NCI-H774 (cell line): ENCODE measurements at places on chromosomes 4 and X.

GRCh38 chr4:23194751-23195150 is 502.0 kb downstream of the GBA3 start:
- no peak for DNase-seq

GRCh38 chr4:148787285-148787684 is 345.1 kb upstream of the NR3C2 start:
- no peak for DNase-seq

GRCh38 chr4:53906606-53907190 is 157.7 kb downstream of the CHIC2 start:
- no peak for DNase-seq

DNA sequence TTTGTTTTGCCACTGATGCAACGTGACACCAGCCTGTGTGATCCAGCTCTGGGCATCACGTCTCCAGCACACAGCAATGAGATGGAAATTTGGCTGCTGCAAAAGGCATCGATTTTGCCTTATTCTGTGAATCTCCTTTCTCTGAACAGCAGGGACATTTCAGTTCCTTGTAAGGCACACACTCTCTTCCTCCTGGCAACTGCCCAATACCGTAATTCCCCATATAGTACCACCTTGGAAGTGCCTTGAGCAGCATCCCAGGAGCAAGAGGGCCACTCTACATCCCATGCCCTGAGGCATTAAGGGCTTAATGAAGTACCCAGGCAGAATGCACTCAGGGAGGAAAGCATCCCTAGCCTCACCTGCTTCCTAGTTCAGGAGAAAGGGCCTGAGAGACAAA is 10.5 kb upstream of the MAMLD1 start:
- no peak for DNase-seq

DNA sequence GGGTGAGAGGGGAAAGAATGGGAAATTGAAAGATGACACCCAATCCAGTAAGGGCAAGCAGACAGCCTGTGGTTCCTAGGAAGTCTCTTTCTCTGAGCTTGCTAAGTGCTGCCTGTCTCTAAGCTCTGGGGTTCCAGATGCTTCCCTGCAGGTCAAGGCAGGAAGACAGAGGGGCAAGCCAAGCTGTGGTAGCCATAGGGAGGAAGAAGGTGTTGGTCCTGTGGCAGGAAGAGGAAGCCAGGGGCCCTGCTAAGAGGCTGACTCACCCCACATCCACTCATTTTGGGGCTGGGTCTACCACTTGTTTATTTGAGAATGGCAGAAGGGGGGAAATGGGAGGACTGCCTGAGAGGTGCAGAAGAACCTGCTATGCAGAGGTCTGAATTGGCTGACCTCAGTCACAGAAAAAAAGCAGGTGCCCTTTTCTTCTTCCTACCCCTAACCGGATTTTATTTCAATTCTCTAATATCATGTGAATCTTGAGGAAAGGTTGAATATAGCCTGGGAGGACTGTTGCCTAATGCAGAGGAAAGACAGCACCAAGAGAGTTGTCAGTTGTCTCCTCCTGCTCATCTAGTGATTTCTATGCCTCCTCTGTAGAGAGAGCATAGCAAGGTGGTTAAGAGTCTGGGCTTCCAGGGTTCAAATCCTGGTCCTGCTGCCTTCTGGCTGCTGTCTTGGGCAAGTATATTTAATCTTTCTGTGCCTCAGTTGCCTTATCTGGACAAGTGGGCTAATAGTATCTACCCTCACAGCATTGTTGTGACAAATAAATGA is 27.4 kb downstream of the HOPX start:
- DNase-seq, result no peak

GRCh38 chr4:145886871-145887240 is 51.8 kb downstream of the ZNF827 start:
- no peak for DNase-seq

- DNase-seq, result no peak
Observed at GRCh38 chr4:24683116-24683515, 98.8 kb upstream of the DHX15 start.

GRCh38 chr4:87087015-87087414 is 133.4 kb downstream of the KLHL8 start:
- DNase-seq, result no peak

DNA sequence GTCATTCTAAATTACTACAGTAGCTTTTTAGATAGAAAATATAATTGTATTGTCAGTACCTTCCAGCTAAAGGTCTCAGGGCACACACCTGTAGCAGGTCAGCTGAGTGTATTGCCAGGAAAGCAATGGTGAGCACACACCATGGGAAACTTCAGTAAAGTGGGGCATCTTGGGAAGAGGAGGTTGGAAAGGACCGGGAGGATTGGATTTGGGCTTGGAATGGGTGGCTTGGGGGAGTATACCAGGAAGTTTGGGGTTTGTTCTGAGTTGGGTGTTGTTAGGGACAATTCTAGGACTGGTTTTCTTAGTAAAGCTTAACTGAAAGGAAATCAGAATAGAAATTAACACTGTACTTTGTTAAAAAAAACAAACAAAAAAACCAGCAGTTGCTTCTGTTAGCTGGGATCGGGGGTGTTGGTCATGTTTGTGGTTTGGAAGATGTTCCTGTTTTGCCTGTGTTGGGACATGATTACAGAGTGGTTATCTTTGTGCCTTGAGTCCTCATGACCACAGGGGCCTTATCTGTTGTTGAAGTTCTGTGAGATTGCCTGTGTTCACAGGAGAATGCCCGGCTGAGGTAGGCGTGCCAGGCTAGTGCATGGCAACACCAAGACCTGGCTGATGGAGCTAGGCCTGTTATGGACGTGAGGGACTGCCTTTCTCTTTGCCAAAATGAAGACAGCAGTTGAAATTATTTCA is 35.1 kb downstream of the PRIMPOL start:
- DNase-seq, result no peak

DNA sequence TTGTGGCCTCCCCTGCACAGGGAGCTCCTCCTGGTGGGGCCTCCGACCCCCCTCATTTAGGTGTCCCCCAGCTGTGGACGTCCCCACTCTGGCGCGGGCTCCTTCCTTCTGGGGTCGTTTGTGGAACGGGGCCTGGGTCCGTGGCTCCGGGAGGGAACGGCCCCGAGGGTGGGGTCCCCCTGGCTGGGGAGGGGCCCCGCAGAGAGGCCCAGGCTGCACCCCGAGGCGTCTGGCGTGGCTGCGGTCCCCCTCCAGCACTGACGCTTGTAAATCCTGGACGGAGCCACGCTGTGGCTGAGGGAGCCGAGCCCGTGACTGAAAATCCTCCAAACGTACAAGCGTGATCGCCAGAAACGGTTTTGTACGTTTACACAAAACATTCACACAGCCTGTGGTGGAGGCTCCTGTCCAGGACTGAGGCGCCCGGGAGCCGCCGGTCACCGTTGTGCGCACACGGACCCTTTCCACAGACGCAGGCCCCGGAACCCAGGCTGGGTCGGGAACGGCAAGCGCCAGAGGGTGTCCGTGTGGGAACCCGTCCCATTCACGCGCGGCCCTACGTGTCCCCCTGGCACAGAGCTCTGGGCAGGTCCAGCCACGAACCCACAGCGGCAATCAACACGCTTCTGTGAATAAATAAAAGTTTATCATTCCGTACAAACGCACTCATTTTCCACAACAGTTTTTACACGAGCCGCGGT is 15.2 kb upstream of the GTPBP6 start:
- DNase-seq, result no peak

DNA sequence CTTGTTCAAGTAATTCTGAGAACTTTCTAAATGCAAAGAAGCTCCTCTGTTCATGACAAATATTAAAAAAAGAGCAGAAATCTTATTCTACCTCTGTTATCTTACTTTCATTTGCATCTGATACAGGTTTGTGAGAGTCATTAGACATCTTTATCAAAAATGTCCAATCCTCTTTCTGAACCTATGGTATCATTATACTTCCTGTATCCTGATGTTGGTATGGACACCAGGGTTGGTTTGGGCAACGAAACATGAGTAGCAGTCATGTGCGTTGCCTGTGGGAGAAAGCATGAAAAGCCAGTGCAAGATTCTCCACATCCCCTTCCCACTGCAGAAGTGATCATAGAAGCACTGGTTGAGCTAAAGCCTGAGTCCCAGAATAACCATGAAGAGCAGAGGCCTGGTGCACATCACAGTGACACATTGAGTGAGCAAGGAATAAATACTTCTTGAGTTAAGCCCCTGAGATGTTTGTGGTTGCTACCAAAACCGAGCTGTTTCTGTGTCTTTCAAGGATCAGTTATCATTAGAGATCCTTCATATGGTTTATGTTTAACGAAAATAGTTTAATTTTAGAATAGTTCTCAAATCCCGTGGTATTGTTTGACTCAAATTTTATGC is 197.2 kb downstream of the BANK1 start:
- no peak for DNase-seq

- no peak for DNase-seq
Observed at GRCh38 chr4:74316397-74316796, 8.1 kb downstream of the EPGN start.

DNA sequence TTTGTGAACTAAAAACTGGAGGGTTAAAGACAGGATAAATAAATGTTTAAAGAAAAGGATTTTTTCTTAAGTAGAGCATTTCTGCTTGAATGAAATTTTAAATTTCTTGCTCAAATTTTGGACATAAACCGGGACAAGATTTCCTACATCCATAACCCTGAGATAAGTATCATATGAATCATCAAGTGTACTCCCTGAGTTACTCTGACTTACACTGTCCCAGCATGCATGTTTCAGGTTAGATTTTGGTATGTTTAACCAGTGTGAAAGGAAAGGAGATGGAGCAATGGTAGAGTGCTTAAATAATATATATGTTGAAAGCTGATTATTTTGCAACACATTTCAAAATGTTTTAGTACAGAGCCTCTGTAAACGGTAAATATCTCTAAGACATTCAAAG is 175.2 kb downstream of the ADGRL3 start:
- DNase-seq, result no peak

DNA sequence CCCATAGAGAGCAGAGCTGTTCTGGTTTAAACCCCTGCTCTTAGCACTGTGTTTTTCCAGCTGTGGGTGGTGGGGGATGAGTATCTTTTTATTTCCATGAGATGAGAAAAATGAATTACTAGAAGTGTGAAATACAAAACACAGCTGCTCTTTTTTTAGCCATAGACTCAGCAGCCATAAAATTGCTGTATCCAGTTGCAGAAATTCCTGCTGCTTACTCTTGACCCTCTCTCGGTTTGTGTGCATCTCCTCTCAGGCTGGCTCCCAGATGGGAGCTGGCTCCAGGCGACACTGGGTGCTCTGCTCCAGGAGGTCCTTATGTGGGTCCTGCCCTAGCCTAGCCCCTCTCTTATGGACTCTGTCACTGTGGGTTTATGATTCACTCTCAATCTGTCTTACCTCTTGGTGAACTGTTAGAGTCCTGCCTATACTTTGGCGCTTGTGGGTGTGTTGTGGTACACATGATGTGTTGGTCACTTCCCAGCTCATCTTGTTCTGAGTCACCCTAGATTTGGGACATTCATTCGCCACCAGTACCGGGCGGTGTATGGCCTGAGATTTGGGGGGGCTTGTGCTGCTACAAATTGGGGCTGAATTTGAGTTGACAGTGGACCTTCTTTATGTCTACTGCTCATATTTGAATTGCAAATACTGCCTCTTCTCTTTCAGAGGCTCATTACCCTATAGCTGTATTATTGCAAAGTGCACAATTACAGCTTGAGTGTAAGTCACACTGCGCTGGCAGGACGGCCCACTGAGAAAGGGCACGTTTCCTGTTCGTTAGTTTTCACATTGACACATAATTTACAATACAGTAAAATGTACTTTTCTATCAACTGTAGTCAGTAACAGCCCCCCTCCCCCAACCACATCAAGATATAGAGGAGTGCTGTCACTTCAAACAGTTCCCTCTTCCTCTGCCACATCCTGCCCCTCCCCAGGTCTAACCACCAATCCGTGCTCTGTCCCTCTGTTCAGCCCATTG is 46.9 kb upstream of the MSANTD1 start:
- DNase-seq, result no peak

- DNase-seq, result no peak
Observed at GRCh38 chrX:147920161-147920666, 8.5 kb downstream of the FMR1 start.

GRCh38 chrX:138128027-138128671 is 562.2 kb downstream of the ZIC3 start:
- peak; percentile 44 for DNase-seq

DNA sequence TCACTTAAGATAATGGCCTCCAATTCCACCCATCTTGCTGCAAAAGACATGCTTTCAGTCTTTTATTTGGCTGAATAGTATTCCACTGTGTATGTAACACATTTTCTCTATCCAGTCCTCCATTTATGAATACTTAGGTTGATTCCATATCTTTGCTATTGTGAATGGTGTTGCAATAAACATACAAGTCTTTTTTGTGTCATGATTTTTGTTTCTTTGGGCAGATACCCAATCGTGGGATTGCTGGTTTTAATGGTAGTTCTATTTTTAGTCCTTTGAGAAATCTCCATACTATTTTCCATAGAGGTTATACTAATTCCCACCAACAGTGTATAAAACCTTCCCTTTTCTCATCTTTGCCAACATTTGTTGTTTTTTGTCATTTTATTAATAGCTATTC is 180.9 kb downstream of the SMIM20 start:
- no peak for DNase-seq

GRCh38 chr4:183399126-183399522 is 45.3 kb upstream of the CDKN2AIP start:
- no peak for DNase-seq

- DNase-seq, result no peak
Observed at GRCh38 chr4:103144926-103145325, 45.3 kb upstream of the BDH2 start.

- DNase-seq, result no peak
Observed at GRCh38 chr4:95363559-95363925, 185.2 kb downstream of the UNC5C start.

DNA sequence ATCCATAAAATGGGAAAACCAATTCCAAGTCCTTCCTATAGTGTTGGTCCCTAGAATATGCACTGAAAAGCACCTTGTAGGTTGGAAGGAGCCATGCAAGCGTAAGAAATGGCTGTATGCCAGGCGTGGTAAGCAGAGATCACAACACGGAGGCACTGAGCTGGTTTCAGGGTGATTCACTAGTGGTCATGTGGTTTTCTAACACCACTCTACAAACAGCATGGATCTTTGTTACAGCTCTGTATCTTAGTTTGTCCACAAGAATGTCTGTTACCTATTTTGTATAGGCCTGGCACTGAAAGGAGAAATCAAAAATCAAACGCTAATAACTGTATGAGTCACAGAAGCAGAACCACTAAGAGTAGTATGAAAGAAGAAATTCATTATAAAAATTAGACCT is 71.9 kb downstream of the MAGEB17 start:
- DNase-seq, result no peak

DNA sequence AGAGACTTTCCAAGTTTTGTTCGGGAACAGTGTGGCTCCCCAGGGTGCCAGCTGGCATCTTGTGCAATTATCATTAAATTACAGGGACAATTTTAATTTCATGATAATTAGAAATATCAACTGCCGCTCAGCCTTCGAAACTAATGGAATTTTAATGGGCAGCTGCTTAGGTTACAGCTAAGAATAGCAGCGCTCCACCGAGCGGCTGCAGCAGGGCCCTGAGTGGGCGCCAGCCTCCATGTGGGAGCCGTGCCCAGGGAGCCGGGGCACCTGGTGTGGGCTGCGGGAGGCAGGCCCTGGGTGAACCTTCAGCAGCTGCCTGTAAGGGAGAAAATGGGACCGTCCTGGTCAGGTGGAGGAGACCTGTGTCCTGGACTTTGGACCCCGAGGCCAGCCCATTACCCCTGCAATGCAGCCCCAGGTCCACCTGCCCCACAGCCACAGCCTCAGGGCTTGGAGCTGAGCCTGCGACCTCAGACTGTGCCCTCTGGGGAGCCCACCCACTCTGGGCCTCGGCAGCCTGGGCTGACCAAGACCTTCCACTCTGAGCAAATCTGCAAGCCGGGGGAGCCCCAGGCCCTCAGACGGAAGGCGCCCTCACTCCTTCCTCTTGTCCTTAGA is 21.1 kb downstream of the MSANTD1 start:
- DNase-seq, result no peak
